ENCODE measurements at places on chromosomes 2 and 18.

DNA sequence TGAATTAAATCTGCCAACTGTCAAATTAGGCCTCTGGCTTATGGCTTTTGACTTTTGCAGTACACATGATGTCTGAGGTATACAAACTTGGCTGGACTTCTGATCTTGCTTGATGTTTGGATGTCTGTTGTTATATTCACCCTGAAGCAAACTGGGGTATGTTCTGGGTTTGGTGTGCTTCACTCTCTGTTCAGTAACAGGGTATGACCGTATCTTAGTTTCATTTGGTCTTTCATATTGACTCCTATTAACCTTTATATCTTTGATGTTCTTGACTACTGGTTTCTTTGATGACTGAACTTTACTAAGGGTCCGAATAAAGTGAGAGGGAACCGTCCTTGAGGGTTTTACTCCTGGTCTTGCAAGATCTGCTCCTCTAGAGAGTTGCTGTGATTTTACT is 8.2 kb downstream of the CKAP2L start:
- no peak overlapping the region for H3K4me3 ChIP-seq
- H3K4me1 ChIP-seq = peaks cover 12% of the 10 kb centered on the region
- no peaks in the 10 kb centered on the region for H3K27me3 ChIP-seq
- no peak overlapping the region for H3K27ac ChIP-seq
- DNase-seq = no peak
- H3K36me3 ChIP-seq = peaks cover 7% of the 10 kb centered on the region

DNA sequence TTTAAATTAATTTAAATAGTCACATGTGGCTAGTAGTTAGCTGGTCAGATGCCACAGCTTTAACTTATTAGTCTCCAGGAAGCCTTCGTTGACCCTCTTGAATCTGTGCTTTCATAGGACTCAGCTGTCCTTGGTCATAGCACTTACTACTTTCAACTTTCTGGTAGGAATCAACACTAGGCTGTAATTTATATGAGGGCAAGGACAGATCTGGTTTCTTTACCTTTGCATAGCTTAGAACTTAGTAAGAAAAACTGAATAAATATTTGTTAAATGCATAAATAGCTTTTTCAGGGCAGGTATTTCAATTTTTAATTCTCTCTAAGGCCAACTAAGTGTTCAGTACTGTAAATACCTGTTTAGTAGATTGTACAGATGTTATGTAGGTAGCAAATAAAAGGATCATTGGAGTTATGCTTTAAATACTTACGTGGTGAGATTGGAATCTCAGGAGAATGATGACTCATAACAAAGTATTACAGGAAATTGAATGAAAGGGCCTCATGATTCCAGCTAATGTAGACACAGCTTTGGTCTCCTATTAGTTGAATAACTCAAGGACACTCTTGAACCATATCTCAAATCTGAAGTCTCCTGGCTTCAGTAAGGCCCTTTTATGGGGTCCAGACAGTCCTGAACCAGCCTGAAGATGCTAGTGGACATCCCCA is 2.6 kb downstream of the CLIP4 start:
- H3K36me3 ChIP-seq = no peaks in the 10 kb centered on the region
- peaks cover 37% of the 10 kb centered on the region for H3K4me1 ChIP-seq
- no peaks in the 10 kb centered on the region for H3K27me3 ChIP-seq
- no peak for DNase-seq

DNA sequence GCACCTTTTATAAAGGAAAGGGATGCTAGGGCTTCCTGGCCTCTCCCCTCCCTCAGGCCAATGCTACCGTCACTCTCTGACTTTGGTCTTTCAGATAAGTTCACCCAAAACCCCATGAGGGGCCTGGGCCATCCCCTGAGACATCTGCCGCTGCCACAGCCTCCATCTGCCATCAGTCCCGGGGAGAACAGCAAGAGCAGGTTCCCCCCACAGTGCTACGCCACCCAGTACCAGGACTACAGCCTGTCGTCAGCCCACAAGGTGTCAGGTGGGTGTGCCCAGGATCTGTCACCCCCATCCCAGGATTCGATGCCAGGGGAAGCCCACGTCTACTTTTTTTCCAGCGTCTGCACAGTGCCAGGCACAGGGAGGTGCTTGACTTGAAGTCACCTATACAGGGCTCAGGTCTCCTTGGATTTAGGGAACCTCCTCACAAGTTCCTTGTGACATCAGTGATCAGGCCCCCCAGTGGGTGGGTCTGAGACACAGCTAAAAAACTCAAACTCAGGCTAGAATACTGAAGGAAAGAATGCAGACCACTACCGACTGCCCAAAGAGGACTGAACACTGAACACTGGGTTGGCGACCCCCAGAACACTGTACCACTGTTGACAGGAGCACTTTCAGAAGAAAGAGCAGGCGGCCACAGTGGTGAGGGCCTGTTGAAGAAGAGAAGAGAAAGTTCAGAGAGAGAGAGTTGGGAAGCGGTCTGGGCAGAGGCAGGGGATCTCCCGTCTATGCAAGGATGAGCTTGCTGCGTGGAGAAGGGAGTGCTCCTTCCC is 85.3 kb downstream of the EPAS1 start:
- peaks cover 63% of the 10 kb centered on the region for H3K4me1 ChIP-seq
- no peak for DNase-seq
- H3K27ac ChIP-seq = no peak overlapping the region

GRCh38 chr2:160039166-160039903 is 23.1 kb downstream of the PLA2R1 start:
- no peaks in the 10 kb centered on the region for H3K27me3 ChIP-seq
- H3K4me3 ChIP-seq = no peak overlapping the region
- no peaks in the 10 kb centered on the region for H3K36me3 ChIP-seq

GRCh38 chr2:174787487-174788205 is 23.4 kb upstream of the CHRNA1 start:
- H3K27ac ChIP-seq = no peak overlapping the region
- no peaks in the 10 kb centered on the region for H3K36me3 ChIP-seq
- no peaks in the 10 kb centered on the region for H3K27me3 ChIP-seq

DNA sequence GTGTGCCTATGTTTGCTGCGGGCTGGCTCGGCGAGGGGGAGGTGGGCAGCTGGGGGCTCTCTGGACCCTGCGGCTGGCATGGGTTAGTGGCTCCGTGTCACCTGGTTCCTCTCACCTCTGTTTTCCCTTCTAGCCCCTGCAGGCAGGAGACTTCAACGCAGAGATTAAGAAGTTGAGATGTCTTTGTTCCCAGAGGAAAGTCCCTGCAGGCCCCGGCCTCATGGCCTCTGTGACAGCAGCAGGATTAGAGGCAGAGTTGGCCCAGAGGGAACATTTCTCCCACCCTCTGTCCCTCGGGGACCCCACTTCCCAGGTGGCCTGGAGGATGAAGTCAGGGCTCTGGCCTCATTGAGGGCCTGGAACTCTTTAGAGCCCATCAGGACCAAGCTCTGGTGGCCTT is 56.5 kb downstream of the HPCAL1 start:
- H3K4me1 ChIP-seq = no peaks in the 10 kb centered on the region
- no peaks in the 10 kb centered on the region for H3K27me3 ChIP-seq
- no peak overlapping the region for H3K27ac ChIP-seq
- no peaks in the 10 kb centered on the region for H3K36me3 ChIP-seq
- no peak overlapping the region for H3K4me3 ChIP-seq
- DNase-seq = no peak

- H3K4me1 ChIP-seq = no peaks in the 10 kb centered on the region
- H3K27me3 ChIP-seq = no peaks in the 10 kb centered on the region
- no peak overlapping the region for H3K27ac ChIP-seq
- DNase-seq = no peak
Measured at GRCh38 chr2:12960671-12961070, 243.9 kb downstream of the TRIB2 start.

DNA sequence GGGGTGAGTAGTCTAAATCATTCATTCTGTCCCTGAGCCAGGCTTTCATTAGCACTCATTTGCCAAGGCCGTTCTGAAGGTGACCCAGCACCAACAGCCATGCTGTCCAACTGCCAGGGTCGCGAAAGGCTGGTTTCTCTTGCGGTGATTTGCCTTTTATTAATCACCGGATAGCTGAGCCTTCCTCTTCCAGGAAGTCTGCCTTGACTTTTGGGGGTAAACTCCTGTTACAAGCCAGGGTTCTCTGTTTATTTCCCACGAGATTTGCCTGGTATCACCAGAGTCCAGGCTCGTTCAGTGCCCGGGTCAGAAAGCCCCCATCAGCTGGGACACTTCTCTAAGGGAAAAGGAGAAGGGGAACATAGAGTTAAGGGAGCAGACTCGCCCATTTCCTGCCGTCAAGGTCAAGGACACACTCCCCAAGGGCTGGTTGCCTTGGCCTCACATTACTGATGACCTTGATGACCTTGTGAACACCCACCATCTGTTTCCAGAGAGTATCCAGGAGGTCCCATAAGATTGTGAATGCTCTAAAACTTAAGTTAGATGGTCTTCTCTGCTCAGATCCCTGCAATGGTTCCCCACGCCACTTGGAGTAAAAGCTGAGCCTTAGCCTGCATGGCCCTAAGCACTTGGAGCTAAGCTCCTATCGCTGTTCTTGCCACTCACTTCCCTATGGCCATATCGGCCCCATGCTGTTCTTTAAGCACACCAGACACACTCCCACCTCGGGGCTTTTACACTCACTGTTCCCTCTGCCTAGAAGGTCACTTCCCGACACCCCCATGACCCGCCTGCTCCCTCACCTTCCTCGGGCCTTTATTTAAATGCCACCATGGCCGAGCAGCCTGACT is 118.0 kb upstream of the STPG4 start:
- H3K4me3 ChIP-seq = peak overlapping the region; percentile 41
- peak overlapping the region; percentile 63 for H3K27ac ChIP-seq
- no peaks in the 10 kb centered on the region for H3K36me3 ChIP-seq
- DNase-seq = no peak

DNA sequence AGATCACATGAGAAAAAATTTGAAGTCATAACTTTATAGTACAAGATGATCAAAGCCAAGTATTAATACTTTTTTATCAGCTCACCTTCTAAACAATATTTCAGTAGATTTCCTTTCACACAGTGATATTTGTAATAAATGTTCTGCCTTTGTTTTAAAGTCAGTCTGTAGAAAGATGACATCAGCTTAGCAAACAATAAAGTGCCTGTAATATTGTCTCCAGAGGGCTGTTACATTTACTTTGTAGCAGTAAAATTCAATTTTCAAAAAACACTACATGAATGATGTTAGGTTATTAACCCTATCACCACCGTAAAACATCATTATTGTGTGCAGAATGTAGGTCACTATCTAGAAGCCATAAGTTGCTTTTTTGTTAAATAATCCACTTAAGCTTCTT is 49.6 kb downstream of the ZEB2 start:
- H3K36me3 ChIP-seq = no peaks in the 10 kb centered on the region
- no peaks in the 10 kb centered on the region for H3K27me3 ChIP-seq
- no peak for DNase-seq
- no peak overlapping the region for H3K27ac ChIP-seq
- no peak overlapping the region for H3K4me3 ChIP-seq

DNA sequence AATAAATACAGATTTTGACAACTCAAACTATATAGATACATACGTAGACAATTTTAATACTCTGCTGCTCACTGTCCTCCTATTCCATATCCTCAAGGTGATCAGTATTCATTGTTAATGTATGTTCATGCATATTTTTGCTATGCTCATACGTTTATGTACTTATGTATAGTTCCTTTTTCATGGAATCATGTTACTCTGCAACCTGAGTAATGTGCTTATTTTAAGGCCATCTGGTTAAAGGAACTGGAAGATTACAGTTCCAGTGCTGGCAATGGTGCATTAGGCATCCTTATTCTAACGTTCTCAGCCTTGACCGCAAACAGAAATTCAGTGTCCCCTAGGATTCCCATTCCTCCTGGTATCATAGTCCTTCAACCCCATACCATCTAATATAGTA is 385.0 kb upstream of the TNP1 start:
- H3K4me3 ChIP-seq = no peak overlapping the region
- no peak for DNase-seq
- no peak overlapping the region for H3K27ac ChIP-seq
- no peaks in the 10 kb centered on the region for H3K36me3 ChIP-seq

DNA sequence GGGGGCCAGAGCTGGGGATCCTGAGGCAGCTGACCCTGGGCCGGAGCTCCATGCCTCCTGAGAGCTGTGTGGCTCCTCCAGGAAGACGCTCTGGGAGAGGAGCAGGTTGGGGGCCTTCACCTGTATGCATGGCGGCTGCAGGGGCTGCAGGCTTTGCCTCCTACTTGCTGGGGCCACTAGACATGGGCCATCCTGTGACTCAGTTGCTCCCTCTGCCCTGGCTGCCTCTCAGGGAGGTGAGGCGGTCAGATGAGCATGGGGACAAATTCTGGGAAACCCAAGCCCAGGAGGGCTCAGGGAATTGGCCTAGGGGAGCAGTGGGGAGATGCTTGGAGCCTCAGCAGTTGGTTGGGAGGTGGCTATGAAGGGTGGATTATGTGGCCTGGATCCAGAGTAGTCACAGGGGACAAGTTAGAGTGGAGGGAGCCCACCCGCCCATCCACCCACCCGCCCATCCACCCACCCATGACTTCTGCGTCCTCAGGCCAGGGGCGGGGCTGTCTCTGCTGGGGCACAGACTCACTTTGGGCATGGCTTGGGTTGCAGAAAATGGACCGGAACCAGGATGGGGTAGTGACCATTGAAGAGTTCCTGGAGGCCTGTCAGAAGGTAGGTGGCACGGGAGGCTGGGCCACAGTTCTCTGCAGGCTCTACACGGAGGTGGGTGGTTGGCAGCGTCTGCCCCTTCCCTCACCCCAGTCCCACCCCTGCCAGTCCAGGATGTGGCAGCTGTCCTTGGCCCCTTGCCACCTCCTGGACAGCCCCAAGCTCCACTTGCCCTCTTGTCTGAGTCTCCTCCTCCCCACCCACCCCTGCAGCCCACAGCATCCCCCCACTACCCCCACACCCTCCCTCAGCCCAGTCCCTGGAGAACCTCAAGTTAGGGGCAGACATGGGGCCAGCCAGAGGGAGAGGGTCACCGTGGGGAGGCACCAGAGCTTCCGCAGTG is 19.5 kb upstream of the FAHD2A start:
- H3K27me3 ChIP-seq = peaks cover 1% of the 10 kb centered on the region
- H3K27ac ChIP-seq = no peak overlapping the region
- H3K4me1 ChIP-seq = peaks cover 6% of the 10 kb centered on the region
- no peak for DNase-seq
- H3K36me3 ChIP-seq = no peaks in the 10 kb centered on the region

- DNase-seq = no peak
- H3K27me3 ChIP-seq = no peaks in the 10 kb centered on the region
- no peaks in the 10 kb centered on the region for H3K4me1 ChIP-seq
- H3K4me3 ChIP-seq = no peak overlapping the region
- no peak overlapping the region for H3K27ac ChIP-seq
Measured at GRCh38 chr2:54529935-54530334, 73.8 kb downstream of the SPTBN1 start.

DNA sequence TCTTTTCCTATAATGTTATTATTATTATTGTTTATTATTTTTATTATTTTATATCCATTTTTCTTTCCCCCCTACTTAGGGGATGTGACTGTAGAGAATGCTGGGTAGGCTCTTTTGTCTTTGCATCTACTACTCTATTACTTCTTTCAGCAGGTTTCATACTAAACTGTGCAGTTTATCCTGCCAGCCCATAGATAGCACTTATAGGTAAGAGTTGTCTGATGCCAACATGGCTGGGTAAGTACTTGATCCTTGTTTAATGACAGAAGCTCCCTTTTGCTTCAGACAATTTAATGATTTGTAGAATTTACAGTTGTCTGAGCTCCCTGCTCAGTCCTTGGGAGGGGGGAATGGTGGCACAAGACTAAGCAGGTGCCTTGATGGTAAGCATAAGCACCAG is 262.9 kb upstream of the CDH2 start:
- no peaks in the 10 kb centered on the region for H3K27me3 ChIP-seq
- H3K36me3 ChIP-seq = no peaks in the 10 kb centered on the region
- no peak overlapping the region for H3K4me3 ChIP-seq
- H3K27ac ChIP-seq = no peak overlapping the region

All from esophagus squamous epithelium (tissue), 5 donors.